ENCODE measurements at places on chromosomes 6 and 20.

DNA sequence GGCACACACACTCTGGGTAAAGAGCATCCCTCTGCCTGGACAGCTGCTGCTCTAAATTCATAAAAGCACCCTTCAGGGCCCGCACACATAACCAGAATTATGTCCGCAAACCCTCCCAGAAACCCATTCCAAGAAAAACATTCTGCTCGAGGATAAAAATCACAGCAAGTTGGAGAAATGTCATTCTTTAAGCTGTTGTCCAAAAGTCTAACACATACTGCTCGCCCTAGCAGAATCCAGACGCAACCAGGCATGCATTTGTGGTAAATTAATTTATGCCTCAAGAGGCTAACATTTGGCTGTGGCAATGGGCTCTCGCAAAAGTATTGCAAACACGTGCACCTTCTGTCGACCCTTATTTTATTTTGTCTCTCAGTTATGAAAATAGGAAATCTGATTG is 116.1 kb upstream of the INSM1 start:
- no peak for DNase-seq

- DNase-seq, result no peak
Observed at GRCh38 chr6:48377115-48377514, 266.1 kb upstream of the PTCHD4 start.

GRCh38 chr20:14117768-14118167 is 122.5 kb downstream of the MACROD2 start:
- DNase-seq, result no peak

- DNase-seq, result no peak
Observed at GRCh38 chr20:47781632-47782031, 3.6 kb downstream of the SULF2 start.

- DNase-seq, result no peak
Observed at GRCh38 chr6:89357390-89357789, 4.9 kb upstream of the UBE2J1 start.

GRCh38 chr6:151109361-151109760 is 130.4 kb upstream of the AKAP12 start:
- DNase-seq, result no peak

- DNase-seq, result no peak
Observed at GRCh38 chr6:35093783-35094182, 47.4 kb downstream of the TCP11 start.

GRCh38 chr6:2663123-2663522 is 87.6 kb downstream of the MYLK4 start:
- no peak for DNase-seq

DNA sequence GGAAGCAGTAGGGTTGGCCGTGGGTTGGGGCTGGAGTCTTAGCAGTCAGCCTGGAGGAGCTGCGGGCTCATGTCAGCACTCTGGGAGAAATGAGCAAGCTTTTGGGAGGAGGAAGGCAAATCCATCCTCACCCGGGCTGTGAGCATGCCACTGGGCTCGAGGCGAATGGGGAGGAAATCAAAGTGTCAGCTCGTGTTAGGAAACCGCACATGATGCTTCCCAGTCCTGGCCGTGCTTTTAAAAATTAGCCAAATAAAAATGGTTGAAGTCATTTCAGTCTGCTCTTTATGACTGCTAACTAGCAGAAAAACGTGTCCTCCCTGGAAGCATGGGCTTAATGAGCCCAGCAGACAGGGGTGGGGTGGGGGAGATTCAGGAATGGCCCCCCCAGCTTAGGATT is 98.1 kb downstream of the NFATC2 start:
- DNase-seq, result no peak

DNA sequence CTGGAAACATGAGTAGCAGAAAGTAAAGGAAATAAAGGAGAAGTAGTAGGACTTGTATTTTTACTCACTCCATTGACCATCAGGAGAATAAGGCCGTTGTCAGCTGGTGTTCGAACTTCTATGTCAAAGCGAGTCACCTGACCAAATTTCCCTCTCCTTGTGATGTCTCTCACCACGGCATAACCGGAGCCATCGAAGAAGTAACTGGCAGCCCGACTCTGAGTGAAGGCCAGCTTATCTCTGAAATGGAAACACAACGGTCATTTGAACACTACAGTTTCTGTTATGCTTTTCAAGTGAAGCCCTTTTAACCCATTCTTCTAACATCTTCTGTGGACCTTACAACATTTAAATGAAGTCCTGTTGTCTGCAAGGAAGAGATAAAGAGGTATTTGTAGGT is 51.7 kb downstream of the FAM229B start:
- DNase-seq, result no peak

GRCh38 chr6:78639111-78640110 is 227.9 kb upstream of the IRAK1BP1 start:
- DNase-seq, result no peak

- DNase-seq, result no peak
Observed at GRCh38 chr6:110590821-110591351, 114.5 kb upstream of the SLC22A16 start.

DNA sequence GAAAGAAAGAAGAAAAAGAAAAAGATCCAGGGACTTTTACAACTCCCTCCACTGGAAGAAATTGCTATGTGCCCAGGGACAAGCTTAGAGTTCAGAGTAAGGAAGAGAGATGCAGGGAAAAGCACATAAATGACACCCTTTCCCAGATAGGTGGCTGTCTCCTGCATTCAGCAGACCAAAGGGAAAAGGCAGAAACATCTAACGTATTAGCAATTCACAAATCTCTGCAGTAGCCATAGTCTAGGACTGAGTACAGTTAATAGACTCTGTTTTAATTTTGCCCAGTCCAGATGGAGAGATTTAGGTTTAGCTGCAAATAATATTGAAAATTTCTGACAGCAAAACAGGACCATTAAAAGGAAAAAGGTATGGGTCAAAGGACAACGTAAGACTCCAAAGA is 71.3 kb upstream of the TNFRSF21 start:
- DNase-seq, result no peak

DNA sequence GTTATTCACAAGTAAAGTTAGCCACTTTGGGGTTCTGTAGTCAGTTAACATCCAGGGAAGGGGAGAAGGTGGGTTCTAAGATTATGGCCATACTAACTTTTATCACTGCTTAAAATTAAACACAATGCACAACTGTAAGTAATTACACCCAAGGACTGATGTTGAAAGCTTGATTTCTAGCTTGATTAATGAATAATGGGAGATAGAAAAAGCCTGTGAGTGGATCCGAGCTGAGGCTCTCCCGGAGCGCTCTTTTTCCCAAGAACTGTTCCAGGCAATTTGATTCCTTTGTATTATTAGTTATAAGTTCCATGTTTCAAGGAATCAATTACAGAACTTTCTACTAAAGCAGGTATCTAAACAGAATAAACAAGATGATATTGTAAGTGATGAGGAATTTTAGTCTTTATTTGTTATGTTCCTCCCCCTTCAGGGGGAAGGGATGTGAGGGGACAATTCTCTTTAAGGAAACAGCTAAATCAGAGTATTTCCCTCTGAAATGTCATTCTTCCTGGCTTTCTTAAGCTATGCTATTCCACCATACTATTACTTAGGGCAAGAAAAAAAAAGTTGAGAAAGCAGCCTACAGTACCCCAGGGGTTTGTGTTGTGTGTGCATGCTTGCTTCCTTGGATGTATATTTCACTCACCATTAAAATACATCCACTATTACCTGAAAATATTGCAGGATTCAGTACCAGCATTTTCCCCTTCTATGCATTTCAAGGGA is 3.8 kb downstream of the TSHZ2 start:
- DNase-seq, result no peak

GRCh38 chr20:18233408-18233943 is 54.9 kb upstream of the ZNF133 start:
- no peak for DNase-seq
